Mesendoderm (in vitro differentiated cells): ENCODE measurements at places on chromosomes 12 and 14.

- peak; percentile 18 for DNase-seq
Measured at GRCh38 chr12:68159681-68160304, at the start of gene IFNG. TSS of gene IFNG (minus strand) at chr12:68159740. CDS start at chr12:68159615, 125 bp downstream.

GRCh38 chr12:46887870-46888269 lies 62.1 kb upstream of the SLC38A4 start:
- no peak for DNase-seq

DNA sequence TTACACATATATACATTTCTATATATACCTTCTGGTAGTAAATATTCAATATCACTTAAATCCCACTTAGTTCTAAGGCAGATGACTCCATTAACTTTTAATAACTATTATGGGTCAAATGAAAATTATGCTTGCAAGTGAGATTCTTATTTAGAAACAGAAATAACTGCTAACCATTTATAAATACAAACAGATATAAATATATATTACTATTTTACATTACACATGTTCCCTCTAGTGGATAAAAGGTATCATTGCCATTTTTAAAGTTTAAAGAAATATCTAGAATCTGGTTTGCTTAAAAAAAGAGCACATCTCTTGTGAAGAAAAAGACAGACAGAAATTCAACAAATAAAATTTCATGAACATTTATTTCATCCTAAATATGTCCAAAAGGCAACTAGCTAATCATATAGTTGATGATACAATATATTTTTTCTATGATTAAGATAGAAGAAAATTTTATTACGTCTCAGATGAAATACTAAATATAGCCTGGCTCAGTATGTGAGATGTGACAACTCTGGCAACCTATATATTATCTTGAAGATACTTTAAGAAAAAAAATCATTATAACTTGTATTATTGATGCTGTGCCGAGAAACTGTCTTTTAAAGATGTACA lies 11.7 kb upstream of the RAD51AP1 start:
- DNase-seq = peak; percentile 11

DNA sequence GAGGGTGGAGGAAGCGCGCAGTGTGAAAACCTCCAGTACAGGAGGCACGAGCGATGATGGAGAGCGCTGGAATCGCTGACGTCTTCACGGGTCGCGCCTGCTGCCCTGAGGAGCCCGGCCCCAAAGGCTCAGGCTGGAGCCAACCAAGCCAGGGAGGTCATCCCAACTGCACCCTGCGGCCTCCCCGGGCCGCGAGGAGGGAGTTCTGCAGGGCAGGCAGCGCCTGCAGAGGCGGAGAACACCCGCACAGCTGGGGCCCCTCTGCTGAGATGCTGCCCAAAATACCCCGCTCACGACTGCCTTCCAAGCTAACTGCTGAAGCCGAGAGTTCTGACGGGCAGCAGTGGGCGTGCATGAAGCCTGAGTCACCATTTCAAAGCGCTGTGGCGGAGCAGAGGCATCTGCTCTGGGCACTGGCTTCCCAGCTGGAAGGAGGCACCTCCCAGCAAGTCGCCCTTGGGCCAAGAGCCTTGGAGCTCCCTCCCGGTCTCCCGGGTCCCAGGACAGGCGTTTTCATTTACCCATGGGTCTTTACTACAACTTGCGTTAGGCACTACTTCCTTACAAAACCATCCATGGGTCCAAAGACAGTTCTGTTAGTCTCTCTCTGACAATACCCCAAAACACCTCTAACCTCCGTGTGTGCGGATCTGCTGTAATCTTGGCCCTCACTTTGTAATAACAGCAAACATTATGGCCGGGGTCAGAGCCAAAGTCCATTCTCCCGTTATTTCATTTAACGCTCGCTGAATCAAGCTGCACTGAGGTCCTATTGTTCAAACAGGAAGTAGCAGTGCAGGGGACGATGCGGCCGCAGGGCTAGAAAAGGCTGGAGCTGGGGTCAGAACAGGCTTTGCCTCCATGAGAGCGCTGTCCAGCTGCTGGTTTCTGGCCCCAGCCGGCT lies 60.1 kb upstream of the RIMBP2 start:
- DNase-seq = peak; percentile 90

DNA sequence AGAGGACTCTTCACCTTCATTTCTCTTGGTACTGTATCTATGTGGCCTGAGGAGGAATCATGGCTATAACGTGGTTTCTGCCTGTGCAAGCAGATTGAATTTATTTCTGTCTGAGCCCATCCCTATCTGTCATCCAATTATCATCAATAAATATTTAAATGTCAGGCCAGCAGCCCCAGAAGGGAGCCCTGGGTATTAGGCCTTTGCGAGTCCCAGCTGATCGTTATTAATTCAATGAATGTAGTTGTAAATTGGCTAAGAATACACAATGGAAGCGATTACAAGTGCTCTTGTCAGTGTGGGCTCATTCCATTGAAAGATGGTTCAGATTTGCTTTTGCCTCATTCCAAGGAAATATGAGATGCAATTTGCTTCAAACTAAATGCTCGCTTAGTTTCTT lies 142.0 kb downstream of the KTN1 start:
- no peak for DNase-seq

GRCh38 chr12:130571089-130571488 lies 145.0 kb downstream of the RIMBP2 start:
- no peak for DNase-seq

DNA sequence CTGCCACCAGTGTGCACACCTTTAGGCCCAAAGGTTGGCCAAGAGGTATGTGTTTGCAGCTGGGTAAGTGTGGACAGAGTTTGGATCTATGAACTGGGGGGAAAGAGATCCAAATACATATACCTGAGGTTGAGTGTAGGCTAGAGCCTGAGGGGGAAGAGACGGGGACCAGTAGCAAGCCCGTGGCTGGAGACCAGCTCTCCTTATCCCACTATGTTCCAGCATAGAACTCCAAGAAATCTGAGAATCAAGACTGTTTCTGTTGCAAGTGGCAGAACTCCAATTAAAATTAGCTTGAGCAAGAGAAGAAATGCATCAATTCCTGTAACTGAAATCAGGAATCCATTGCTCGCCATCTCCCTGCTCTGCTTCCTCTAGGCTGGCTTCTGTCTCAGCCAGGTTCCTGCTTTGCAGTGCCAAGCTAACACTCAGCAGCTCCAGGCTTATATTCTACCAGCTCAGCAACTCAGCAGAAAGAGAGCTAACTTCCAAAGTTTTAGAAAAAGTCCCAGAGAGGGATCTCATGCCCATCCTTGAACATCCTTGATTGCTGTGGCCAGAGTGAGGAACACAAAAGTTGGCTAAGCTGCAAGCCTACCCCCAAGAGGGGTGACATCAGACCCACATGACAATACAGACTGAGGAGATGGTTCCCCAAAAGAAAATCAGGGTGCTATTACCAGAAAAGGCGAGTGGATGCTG lies 1.5 kb upstream of the PCK2 start:
- no peak for DNase-seq

DNA sequence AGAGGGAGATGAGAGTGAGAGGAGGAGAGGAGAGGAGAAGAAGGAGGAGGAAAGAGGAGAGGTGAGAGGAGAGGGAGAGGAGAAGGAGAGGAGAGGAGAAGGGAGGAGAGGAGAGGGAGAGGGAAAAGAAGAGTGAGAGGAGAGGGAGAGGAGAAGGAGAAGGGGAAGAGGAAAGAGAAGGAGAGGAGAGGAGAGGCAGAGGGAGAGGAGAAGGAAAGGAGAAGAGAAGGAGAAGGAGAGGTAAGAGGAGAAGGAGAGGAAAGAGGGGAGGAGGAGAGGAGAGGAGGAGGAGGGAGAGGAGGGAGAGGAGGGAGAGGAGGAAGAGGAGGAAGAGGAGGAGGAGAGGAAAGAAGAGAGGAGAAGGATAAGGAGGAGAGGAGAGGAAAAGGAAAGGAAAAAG lies 266.8 kb downstream of the ITPR2 start:
- no peak for DNase-seq

DNA sequence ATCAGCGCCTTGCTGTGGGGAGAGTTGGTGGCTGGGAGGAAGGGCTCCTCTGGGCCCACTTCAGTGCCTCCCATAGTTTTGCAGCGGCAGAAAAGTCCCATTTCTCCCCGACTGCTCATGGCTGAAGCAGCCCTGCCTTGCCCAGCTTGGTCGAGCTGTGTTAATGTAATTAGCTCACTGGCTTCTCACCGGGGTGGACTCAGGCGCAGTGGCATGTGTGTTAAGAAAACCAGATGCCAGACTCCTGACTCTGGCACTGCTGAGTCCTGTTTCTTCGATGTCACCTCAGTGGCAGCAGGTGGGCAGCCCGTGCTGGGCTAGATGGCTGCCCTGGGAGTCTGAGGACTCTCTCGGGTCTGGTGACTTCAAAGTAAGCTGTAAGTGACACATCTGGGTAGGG lies 47.4 kb downstream of the CHST11 start:
- no peak for DNase-seq

- DNase-seq = no peak
Measured at GRCh38 chr14:91866511-91867295, 633 bp downstream of the TC2N start.

GRCh38 chr12:76085520-76085868 lies 1.0 kb upstream of the NAP1L1 start:
- no peak for DNase-seq

DNA sequence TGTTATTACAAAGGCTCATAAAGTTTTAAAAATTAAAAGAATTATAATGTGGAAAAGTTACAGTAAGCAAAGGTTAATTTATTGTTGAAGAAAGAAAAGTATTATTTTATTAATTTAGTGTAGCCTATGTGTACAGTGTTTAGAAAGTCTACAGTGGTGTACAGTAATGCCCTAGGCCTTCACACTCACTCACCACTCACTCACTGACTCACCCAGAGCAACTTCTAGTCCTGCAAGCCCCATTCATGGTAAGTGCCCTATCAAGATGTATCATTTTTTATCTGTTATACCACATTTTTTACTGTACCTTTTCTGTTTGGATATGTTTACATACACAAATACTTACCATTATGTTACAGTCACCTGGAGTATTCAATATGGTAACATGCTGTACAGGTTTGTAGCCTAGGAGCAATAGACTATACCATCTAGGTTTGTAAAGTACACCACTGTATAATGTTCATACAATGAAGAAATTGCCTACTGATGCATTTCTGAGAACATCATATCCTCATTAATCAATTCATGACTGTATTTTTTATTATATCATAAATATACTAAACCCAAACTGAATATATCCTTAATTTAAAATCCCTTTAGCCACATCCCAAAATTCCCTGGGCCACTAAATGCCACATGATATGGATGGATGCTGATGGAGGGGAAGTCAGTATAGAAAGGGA lies 43.6 kb upstream of the NID2 start:
- no peak for DNase-seq

GRCh38 chr14:68795597-68796417 lies 2.9 kb upstream of the ZFP36L1 start:
- DNase-seq = peak; percentile 97

GRCh38 chr14:101072945-101073597 lies 169.5 kb upstream of the RTL1 start:
- peak; percentile 97 for DNase-seq

- DNase-seq = peak; percentile 79
Measured at GRCh38 chr12:41663598-41664265, 475.6 kb downstream of the PDZRN4 start.
